ENCODE measurements at places on chromosomes 7 and 10. TPM values are rescaled to one million over a fixed set of nuclear protein-coding genes. Genes with fewer than 3 reads are reported as not detected.

DNA sequence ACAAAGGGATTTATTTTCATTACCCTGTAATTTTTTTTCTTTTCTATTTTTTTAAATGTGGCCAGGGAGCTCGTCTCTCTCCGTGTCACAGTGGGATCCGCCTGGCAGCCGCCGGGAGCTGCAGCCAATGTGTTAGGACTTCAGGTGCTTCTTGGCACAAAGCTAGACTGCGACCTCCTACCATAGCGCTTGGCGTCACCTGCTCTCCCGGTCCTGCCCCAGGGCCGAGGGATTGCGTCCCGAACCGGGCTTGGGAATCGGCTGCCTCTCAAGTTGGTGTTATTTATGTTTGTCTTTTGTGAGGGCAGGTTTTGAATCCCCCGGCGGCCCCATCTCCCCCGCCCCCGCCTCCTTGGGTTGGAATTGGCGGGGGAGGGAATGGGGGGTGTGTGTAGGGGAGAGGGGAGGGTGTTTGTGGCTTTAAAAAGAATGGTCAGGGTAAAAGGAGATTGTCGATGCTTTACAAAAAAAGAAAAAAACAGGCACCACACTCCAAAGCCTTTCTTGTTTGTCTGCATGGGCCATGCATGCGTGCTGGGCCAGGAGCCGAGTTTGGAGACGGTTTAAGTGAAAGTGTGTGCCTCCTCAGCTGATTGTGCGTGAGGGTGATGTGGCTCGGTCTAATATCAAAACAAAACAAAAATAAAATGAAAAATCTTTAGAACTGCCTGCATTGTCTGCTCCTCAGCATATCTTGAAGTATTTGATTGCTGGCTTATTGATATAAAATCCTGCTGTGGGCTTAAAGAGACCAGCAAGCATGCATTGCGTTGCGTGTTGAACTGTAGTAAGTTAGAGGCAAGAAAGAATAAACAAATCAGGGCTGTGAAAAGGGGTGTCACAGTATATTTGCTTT is 1.2 kb downstream of the PPP1R9A start:
- peaks cover 17% of the 10 kb centered on the region for H3K4me1 ChIP-seq
- DNase-seq, result no peak
- no peaks in the 10 kb centered on the region for H3K36me3 ChIP-seq

DNA sequence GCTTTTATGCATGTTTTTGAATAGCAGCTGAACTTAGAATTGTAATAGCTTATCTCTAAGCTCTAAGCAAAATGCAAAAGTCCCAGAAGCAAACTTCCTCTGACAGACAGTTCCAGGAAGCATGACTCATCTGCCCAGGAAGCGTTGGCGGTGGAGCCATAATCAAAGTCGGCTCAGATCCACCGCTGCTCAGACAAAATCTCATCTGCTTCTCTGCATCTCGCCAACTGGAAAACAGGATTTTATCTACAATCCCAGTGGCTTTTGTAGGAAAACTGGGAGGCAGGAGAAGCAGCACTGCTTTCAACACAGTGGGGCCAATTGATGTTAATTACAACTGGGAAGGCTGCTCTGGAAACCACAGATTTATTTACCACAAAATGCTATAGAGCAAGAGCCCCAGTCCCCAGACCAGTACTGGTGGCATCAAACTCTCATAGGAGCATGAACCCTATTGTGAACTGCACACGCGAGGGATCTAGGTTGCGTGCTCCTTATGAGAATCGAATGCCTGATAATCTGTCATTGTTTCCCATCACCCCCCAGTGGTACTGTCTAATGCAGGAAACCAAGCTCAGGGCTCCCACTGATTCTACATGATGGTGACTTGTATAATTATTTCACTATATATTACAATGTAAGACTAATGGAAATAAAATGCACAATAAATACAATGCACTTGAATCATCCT is 99.9 kb downstream of the CUBN start:
- no peak for DNase-seq
- H3K27me3 ChIP-seq, result no peaks in the 10 kb centered on the region
- peak overlapping the region; percentile 55 for H3K4me3 ChIP-seq
- peak overlapping the region; percentile 87 for H3K27ac ChIP-seq
- H3K36me3 ChIP-seq, result no peaks in the 10 kb centered on the region

DNA sequence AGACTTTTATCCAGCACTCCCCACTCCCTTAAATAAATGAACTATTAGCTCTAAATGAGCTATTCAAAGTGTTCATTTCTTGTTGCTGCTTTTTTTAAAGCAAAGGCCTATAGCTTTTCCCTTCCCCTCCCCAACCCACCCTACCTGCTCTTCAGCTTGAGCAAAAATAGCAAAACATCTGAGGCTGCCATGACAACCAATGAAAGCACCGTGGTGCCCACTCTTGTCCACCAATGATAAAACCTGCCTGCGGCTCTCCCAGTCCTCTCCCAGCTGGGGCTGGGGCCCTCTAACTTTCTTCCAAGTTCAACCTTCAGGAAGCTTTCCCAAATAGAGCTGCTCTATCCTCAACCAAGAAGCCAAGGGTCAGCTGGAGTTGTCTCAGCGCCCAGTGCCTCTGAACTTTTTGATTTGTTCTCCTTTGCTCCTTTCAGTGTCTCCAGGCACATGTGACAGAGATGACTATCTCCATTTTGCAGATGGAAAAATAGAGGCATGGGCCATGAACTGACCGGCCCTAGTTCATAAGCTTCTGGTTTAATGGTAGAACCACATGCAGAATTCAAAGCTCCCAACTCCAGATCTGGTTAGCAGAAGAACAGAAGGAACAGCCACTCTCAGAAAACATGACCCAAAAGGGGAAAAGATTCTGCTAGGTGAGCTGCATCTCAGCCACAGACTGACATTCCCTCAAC is 47.7 kb downstream of the PIK3AP1 start:
- H3K27ac ChIP-seq, result no peak overlapping the region
- no peak overlapping the region for H3K4me3 ChIP-seq
- DNase-seq, result no peak
- no peaks in the 10 kb centered on the region for H3K36me3 ChIP-seq
- H3K27me3 ChIP-seq, result no peaks in the 10 kb centered on the region

- no peaks in the 10 kb centered on the region for H3K36me3 ChIP-seq
- H3K27me3 ChIP-seq, result peaks cover 2% of the 10 kb centered on the region
- DNase-seq, result no peak
- no peaks in the 10 kb centered on the region for H3K4me1 ChIP-seq
- no peak overlapping the region for H3K4me3 ChIP-seq
- H3K27ac ChIP-seq, result no peak overlapping the region
These were observed 166.0 kb upstream of the CDCA7L start for GRCh38 chr7:22111661-22112060.

GRCh38 chr10:110834629-110835301 is 37.0 kb upstream of the PDCD4 start:
- no peak for DNase-seq
- H3K36me3 ChIP-seq, result no peaks in the 10 kb centered on the region
- H3K4me1 ChIP-seq, result peaks cover 47% of the 10 kb centered on the region
- H3K4me3 ChIP-seq, result no peak overlapping the region
- no peaks in the 10 kb centered on the region for H3K27me3 ChIP-seq

DNA sequence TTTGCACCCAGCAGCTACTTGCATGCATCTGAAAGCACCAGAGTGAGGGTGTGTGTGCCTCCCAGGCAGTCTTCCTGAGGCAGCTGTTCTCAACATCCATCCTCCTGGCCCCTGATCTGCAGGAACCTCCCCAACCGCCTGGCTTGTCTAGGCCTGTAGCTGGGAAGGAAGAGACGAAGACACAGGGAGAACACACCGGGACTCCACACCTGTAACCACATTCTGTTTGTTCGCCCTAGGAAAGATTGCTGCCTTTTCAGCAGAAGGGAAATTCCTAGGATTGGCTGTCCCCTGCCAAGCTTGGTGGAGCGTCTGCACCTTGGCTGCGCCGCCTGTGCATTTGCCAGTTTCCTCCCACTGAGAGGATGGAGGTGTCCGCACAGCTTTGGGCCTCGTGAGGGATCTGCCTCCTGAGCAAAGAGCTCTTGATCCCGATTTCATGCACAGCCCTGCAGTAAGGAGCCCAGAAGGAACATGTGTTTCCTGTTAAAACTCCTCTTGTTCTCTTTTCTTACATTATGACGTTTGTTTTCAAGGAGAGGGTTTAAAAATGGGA is 154.6 kb downstream of the TPST1 start:
- no peaks in the 10 kb centered on the region for H3K27me3 ChIP-seq
- H3K4me1 ChIP-seq, result peaks cover 26% of the 10 kb centered on the region
- H3K27ac ChIP-seq, result no peak overlapping the region
- H3K4me3 ChIP-seq, result no peak overlapping the region

DNA sequence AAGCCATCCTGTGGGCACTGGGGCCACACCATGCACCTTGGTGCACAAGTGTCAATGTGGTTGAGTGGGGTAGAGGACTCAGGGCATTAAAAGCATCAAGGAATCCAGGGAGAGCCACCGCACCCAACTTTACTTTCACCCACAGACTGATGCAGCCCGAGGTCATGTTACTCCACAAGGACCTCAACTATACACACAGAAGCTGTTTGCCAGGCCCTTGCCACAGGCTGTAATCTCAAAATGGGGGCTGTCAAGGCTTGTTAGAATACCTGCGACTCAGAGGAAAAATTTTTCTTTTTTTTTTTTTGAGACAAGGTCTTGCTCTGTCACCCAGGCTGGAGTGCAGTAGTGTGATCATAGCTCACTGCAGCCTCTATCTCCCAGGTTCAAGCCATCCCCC is 26.5 kb upstream of the KCTD7 start:
- H3K36me3 ChIP-seq, result no peaks in the 10 kb centered on the region
- no peaks in the 10 kb centered on the region for H3K4me1 ChIP-seq
- no peak for DNase-seq
- no peak overlapping the region for H3K27ac ChIP-seq
- H3K4me3 ChIP-seq, result no peak overlapping the region
- H3K27me3 ChIP-seq, result no peaks in the 10 kb centered on the region

DNA sequence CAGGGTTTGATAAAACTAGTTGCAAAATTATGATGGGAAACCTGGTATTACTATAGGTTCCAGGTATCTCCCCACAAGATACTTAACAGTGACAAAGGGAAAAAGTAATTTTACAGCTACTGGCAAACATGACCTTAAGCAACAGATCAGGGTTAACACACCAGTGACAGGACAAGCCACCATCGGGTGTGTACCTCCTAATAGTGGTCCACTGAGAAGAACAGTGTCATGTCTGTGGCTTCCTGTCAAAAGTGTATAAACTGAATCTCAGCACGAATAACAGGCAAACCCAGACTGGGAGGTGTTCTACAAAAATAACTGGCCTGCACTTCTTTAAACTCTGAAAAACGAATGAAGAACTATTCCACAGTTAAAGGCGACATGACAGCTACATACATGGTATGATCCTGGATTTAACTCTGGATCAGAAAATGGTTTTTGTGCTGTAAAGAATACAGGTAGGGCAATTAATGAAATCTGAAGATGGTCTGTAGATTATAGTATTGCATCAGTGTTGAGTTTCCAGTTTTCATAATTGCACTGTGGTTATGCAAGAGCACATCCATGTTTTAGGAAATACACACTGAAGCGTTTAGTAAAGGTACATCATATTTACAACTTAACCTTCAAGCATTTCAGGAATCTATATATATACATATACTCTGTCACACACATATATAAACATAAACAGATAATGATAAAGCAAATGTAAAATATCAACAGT is 32.0 kb upstream of the ARMS2 start:
- H3K36me3 ChIP-seq, result peaks cover 58% of the 10 kb centered on the region
- H3K4me3 ChIP-seq, result no peak overlapping the region
- H3K27me3 ChIP-seq, result no peaks in the 10 kb centered on the region
- H3K4me1 ChIP-seq, result peaks cover 35% of the 10 kb centered on the region

- no peaks in the 10 kb centered on the region for H3K27me3 ChIP-seq
- H3K4me3 ChIP-seq, result peak overlapping the region; percentile 90
- no peak overlapping the region for H3K27ac ChIP-seq
- peaks cover 23% of the 10 kb centered on the region for H3K36me3 ChIP-seq
These were observed 3.1 kb downstream of the HERPUD2 start for GRCh38 chr7:35691827-35692307.

- DNase-seq, result no peak
- no peaks in the 10 kb centered on the region for H3K4me1 ChIP-seq
- H3K27ac ChIP-seq, result no peak overlapping the region
- H3K4me3 ChIP-seq, result no peak overlapping the region
These were observed 27.3 kb downstream of the NCOA4 start for GRCh38 chr10:46002916-46003693.

DNA sequence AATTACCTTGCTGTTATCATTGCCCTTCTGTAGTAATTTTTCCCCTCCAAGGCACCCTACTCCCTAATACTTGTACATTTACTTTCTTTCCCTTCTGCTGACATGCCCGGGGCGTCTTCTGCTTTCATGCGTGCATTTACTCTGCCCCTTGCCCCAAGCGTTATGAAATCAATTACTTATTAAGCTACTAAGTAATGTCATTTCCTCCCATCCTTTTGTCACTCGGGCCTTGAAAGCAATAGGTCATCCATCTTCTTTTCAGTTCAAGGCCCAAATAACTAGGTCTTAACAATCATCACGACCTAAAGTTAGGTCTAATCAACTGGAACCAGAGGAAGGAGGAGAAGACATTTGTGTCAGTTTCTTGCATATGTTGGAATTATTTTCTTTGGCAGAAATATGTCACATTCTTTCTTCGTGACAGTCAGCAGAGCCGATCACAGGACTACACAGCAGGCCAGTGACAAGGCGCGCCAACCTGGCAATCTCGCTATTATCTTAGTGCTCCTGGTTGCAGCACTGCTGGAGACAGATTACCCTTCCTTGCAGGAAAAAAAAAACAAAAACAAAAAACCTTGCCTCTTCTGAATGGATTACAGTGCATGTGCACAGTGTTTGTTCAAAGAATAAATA is 179.2 kb downstream of the RELN start:
- H3K36me3 ChIP-seq, result no peaks in the 10 kb centered on the region
- H3K27ac ChIP-seq, result no peak overlapping the region
- H3K27me3 ChIP-seq, result peaks cover 2% of the 10 kb centered on the region
- no peaks in the 10 kb centered on the region for H3K4me1 ChIP-seq
- no peak for DNase-seq
- H3K4me3 ChIP-seq, result no peak overlapping the region

DNA sequence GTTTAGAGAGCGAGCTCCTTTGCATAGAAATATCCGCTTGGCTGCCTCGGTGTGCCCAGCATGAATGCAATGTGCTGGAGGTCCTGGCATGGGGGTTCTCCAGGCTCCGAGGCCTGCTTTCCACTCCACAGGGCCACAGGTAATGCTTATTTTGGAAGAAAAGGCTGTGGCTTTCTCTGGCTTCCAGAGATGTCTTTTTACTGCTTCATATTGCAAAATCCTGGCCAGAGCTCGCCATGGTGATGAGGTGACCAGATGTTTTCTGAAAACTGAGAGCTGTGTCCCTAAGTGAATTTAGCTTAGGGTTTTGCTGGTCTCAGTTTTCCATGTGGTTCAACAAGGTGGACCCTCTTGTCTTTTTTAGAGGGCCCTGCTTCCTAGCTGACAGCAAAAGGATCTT is 65.2 kb downstream of the BMPER start:
- no peak overlapping the region for H3K27ac ChIP-seq
- no peaks in the 10 kb centered on the region for H3K4me1 ChIP-seq
- no peak for DNase-seq
- H3K36me3 ChIP-seq, result no peaks in the 10 kb centered on the region
- H3K27me3 ChIP-seq, result no peaks in the 10 kb centered on the region
- no peak overlapping the region for H3K4me3 ChIP-seq

GRCh38 chr7:72405418-72405817 is 6.7 kb downstream of the CALN1 start:
- H3K4me1 ChIP-seq, result no peaks in the 10 kb centered on the region
- H3K27ac ChIP-seq, result no peak overlapping the region
- no peak overlapping the region for H3K4me3 ChIP-seq

- H3K36me3 ChIP-seq, result peaks cover 8% of the 10 kb centered on the region
- H3K27me3 ChIP-seq, result no peaks in the 10 kb centered on the region
- DNase-seq, result no peak
- H3K4me1 ChIP-seq, result peaks cover 43% of the 10 kb centered on the region
- H3K27ac ChIP-seq, result peak overlapping the region; percentile 77
These were observed 37.5 kb downstream of the PFKFB3 start for GRCh38 chr10:6240254-6240653.

TET1 gene
- total RNA-seq, result 20.4 TPM

DNAJC9 gene
- total RNA-seq, result 19.6 TPM

FOXI2 gene
- total RNA-seq, result not detected

PLEKHS1 gene
- 0.11 TPM for total RNA-seq

GNG11 gene
- total RNA-seq, result 49.6 TPM

Measured in osteocyte (in vitro differentiated cells).